ENCODE measurements at places on chromosomes 3 and 15. TPM values are rescaled to one million over a fixed set of nuclear protein-coding genes. Genes with fewer than 3 reads are reported as not detected.

GRCh38 chr15:68232937-68233336 lies 3.4 kb upstream of the CLN6 start:
- no peaks in the 10 kb centered on the region for H3K27me3 ChIP-seq
- no peak overlapping the region for H3K4me3 ChIP-seq
- no peaks in the 10 kb centered on the region for H3K36me3 ChIP-seq
- no peak for DNase-seq
- no peak overlapping the region for H3K27ac ChIP-seq

GRCh38 chr3:72673011-72673771 lies 175.1 kb downstream of the SHQ1 start:
- no peak overlapping the region for H3K4me3 ChIP-seq
- no peaks in the 10 kb centered on the region for H3K27me3 ChIP-seq
- no peaks in the 10 kb centered on the region for H3K4me1 ChIP-seq
- H3K27ac ChIP-seq, result no peak overlapping the region
- no peak for DNase-seq
- no peaks in the 10 kb centered on the region for H3K36me3 ChIP-seq

GRCh38 chr3:123419181-123419849 lies 29.6 kb downstream of the ADCY5 start:
- no peak overlapping the region for H3K4me3 ChIP-seq
- DNase-seq, result no peak
- peaks cover 7% of the 10 kb centered on the region for H3K4me1 ChIP-seq
- no peaks in the 10 kb centered on the region for H3K27me3 ChIP-seq
- no peak overlapping the region for H3K27ac ChIP-seq

DNA sequence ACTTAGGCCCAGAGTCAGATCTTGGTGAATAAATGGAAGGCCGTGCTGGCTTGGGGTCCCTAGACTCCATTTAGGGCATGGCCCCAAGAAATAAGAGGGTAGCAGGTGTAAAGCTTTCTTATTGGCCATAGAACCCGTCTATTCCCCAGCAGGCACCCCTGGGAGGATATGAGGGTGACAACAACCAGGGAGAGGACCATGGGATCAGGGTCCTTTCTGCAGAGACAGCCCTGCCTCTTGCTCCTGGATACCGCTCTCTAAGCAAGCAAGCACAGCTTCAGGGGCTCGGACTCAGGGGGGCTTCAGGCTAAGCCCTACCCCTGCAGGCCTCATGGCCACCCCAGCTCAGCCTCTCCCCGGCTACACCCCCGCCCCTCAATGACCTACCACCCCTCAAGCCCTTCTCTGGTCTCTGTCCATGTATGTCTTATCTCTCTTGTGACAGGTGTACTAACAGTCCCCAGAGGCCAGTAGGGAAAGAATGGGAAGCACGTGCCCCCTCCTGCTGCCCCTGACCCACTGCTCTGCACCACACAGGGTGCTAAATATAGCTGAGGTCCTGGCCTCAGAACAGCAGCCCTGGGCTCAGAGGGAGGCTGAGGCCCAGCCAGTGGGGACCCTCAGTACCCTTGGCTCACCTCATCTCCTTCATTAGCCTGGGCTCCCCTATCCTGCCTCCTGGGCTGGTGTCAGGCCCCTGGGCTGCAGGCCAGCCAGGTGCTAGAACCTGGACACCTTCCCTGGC lies 1.9 kb downstream of the XIRP1 start:
- DNase-seq, result no peak
- H3K4me1 ChIP-seq, result no peaks in the 10 kb centered on the region
- no peaks in the 10 kb centered on the region for H3K27me3 ChIP-seq
- no peaks in the 10 kb centered on the region for H3K36me3 ChIP-seq

DNA sequence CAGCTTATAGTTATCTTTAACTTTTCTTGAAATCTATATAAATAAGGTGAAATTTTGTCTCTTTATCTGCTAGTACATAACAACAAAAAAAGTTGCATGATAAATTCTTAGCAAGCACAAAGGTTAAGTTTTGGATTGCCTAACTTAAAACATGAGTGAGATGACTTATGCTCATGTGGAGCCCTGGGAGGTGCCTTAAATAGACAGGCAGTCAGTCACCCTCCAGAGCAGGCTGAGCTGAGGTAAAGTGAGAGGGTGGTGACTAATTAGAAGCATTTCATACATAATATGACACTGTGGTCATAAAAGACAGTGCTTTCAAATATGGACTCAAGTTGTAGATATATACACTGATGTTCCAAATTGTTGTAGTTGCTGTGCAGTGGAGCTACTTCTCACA lies 14.6 kb upstream of the MME start:
- H3K27ac ChIP-seq, result no peak overlapping the region
- H3K27me3 ChIP-seq, result no peaks in the 10 kb centered on the region
- H3K4me1 ChIP-seq, result no peaks in the 10 kb centered on the region
- no peaks in the 10 kb centered on the region for H3K36me3 ChIP-seq
- no peak for DNase-seq

GRCh38 chr3:115019900-115020299 lies 127.2 kb downstream of the ZBTB20 start:
- no peaks in the 10 kb centered on the region for H3K36me3 ChIP-seq
- no peak overlapping the region for H3K4me3 ChIP-seq
- no peaks in the 10 kb centered on the region for H3K27me3 ChIP-seq
- no peak overlapping the region for H3K27ac ChIP-seq
- peaks cover 4% of the 10 kb centered on the region for H3K4me1 ChIP-seq

LCTL gene
- not detected for total RNA-seq

DNA sequence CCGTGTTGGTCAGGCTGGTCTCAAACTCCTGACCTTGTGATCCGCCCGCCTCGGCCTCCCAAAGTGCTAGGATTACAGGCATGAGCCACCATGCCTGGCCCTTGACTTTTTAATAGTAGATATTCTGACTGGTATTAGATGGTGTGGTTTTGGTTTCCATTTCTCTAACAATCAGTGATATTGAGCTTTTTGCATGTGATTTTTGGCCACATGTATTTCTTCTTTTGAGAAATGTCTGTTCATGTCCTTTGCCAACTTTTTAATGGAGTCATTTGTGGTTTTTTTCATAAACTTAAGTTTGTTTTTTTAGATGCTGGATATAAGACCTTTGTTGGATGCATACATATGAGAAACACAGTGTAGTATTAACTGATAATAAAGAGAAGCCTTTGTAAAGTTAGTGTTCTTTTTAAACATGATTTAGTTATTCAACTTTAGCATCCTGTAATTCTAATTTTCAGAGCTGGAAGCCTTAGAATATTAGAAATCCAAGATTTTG lies 280.8 kb downstream of the RBMS3 start:
- H3K4me3 ChIP-seq, result no peak overlapping the region
- no peaks in the 10 kb centered on the region for H3K27me3 ChIP-seq
- DNase-seq, result no peak
- no peaks in the 10 kb centered on the region for H3K36me3 ChIP-seq
- H3K27ac ChIP-seq, result no peak overlapping the region
- peaks cover 9% of the 10 kb centered on the region for H3K4me1 ChIP-seq

DNA sequence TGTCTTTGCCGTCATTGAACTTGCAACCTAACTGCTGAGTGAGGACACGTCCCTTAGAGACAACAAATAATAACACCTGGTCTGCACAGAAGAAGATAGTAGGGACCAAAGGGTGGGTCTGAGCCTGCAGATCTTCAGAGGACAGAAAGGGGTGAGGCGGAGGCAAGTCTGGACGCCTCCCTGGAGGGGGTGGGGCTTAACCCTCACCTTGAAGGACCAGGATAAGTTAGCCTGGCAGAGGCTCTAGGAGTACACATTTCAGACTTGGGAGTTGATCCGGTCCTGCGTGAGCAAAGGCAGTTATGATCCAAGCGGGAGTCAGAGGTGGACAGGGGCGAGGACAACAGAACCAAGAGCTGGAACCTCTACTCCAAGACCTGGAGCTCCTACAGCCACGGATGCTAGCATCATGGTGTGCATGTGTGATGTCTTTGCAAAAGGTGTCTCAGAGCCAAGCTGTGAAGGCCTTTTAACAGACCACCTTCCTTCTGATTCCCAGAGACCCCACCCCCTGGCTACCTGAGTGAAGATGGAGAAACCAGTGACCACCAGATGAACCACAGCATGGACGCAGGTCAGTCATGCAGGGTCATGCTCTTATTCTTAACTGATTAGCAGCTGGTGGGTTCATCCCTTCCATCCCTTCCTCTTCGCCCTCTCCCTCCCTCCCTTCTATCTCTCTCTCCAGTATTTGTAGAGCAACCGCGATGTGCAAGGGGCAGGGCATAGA lies 88.0 kb downstream of the AAGAB start:
- no peaks in the 10 kb centered on the region for H3K36me3 ChIP-seq
- H3K27ac ChIP-seq, result no peak overlapping the region
- DNase-seq, result no peak
- H3K4me3 ChIP-seq, result no peak overlapping the region
- H3K4me1 ChIP-seq, result peaks cover 5% of the 10 kb centered on the region

GRCh38 chr3:64488939-64489338 lies 198.9 kb downstream of the ADAMTS9 start:
- H3K4me1 ChIP-seq, result no peaks in the 10 kb centered on the region
- DNase-seq, result no peak
- H3K4me3 ChIP-seq, result no peak overlapping the region
- H3K27ac ChIP-seq, result no peak overlapping the region

GOLGA8O gene
- total RNA-seq, result not detected
